ENCODE measurements at places on chromosomes 3 and 15.

DNA sequence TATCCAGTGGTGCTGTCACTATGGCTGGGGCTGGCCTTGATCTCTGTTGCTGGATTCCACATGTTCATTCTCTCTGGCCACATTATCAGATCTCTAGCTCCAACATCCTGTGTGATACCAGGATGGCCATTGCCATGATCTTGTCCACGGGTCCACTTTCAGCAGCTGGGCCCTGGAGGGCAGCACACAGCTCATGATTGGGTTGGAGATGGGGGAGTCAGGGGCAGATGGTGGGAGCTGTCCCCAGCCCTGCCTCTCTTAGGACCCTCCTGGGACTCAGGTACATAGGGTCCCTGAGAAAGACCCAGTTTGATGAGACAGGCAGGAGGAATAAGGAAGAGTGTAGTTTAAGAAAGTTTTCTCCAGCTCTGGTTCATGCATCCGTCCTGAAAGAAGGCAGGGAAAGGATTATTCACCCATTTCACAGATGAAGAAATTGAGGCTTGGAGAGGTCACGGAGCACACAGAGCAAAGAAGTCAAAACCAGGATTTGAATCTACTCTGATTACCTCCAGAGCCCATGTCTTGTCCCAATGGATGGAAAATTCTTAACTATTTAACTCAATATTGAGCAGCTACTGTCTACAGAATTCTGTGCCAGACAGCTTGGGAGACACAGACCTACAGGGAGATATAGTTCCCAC, 100.5 kb downstream of the LINGO1 start:
- DNase-seq: no peak

DNA sequence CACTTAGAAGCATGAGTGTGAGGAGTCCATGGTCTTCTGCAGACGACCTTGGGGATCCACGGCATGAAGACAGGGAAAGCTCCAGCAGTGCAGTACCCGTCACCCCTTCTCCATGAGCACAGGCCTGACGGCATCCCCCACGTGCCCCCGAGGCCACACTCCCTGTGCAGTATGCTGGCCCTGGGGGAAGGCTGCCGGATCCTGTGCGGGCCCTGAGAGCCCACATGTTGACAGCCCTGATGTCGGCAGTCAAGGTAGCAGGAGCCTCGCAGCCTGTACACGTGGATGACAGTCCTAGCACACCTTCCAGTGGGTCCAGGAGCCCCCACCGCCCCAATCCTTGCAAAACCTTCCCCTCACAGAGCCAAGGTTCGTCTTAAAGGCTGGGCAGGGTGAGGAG, 195.3 kb downstream of the ATP10A start:
- DNase-seq: no peak

DNA sequence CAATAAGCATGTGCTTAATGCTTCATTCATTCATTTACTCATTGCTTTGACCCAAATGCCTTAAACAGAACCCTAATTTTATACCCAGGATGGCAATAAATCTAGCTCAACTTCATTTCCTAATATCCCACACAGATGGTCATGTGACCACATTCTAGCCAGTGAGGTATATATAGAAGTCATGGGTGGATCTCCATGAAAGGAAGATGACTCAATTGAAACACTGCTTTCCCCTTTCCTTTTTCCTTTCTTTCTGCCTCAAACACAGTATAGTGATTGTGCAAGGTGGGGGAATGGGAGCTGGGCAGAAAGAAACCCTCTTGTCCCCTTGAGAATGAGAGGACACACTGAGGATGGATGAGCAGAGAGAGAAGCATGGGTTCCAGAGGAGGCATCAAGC, 183.5 kb upstream of the PRICKLE2 start:
- DNase-seq: no peak

DNA sequence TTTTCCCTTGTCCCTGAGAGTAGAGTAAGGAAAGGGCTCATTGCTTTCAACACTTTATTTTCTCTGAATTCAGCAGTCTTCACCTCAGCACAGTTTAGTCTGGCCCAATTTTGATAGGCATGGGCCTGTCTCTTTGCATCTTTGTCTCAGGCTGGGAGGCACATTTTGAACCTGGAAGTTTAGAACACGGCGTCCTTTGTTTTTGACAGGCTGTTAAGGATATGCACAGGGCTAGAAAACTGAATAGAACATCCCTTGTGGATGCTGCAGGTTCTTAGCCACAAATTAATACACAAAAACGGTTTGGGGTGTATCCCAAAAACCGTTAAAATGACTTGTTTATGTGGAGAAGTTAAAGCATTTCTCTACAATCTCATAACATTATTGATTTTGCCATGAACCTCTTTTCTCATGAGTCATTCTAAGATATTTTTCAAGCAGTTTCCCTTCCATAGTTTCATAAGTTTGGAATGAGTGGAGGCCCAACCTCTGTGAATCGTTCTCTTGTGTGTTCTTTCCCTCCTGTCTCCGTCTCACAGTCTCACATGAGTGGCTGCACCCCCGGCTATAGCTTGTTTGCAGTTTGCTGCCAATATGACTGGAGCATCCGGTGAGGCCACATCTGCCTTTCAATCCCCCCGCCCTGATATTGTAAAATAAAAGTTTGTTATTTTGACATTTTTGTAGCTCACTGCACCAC, 192.9 kb upstream of the EIF1B start:
- no peak for DNase-seq

- DNase-seq: no peak
These were observed 22.0 kb downstream of the ZNF148 start for GRCh38 chr3:125353128-125353527.

GRCh38 chr3:27216955-27217552, 152.1 kb downstream of the NEK10 start:
- DNase-seq: no peak

GRCh38 chr3:113565555-113565954, 33.2 kb downstream of the SIDT1 start:
- DNase-seq: no peak

Measured in GM19239 (cell line).